SHP77 (cell line): ENCODE measurements at places on chromosomes 3 and 15.
A peak's percentile ranks its signal among the peaks of the same experiment; 100 is the strongest.

- DNase-seq, result no peak
Measured at GRCh38 chr3:188489639-188490405, 335.9 kb downstream of the LPP start.

- no peak for DNase-seq
Measured at GRCh38 chr3:54857343-54857742, 70.5 kb downstream of the LRTM1 start.

GRCh38 chr3:45910892-45911291 lies 24.5 kb downstream of the CCR9 start:
- DNase-seq, result no peak

DNA sequence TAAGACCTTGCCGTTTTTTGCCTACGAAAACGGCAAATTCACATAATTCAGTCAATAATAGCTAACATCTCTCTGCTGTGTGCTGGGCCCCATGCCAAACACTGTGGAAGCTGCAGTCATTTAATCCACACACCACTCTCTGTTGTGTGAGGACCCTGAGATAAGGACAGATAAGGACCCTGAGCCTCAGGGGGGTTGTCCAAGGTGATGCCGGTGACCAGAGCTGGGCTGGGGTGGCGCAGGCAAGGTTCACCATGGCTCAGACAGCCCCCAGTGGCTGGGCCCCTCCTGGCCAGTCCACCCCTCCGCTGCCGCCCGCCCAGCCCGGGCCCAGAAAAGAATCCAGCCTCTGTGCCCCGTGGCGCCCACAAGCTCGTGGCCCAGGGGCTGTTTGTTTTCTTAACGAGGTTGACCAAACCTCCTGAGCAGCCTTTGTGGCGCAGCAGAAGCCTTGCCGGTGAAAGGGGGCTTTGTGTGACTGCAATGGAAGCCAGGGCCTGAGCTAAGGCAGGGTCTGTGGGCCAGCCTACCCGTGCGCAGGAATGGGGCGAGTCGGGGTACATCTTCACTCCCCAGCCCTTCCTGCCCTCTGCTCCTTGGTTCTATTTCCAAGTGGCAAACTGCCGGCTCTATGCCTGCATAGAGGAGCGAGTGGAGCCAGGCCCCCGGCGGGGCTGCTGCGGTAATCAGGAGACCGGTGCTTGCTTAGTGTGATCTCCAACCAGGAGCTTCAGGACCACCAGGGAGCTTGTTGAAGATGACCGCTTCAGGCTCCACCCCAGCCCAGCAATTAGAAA lies 4.4 kb upstream of the SNX22 start:
- no peak for DNase-seq

- no peak for DNase-seq
Measured at GRCh38 chr15:39998511-39999077, 40.4 kb downstream of the SRP14 start.

GRCh38 chr3:186517218-186517617 lies 27.0 kb downstream of the CRYGS start:
- no peak for DNase-seq

DNA sequence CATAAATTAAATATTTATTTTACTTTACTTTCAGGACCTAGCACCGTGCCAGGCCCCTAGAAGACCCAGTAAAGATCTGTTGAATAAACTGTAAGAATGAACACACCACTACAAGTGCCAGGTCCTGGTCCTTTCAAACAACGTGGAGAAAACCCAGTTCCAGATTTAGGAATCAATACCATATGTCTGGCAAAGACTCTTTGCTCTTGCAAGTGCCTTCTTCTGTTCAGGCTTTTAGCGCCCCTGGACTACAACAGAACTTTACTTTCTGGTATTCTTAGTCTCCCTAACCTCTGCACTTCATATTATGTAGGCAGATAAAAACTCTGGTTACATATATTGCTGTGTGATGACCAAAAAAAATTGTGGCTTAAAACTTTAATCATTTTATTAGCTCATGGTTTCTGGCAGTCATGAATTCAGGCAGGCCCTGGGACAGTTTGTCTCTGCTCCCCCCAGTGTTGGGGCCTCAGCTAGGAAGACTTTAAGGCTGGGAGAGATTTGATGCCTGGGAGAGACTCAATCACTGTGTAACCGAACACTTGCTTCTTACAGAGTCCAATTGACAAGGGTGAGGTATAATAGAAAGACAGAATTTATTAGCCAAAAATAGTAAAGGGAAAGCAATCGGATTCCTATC lies 2.9 kb upstream of the PSMA4 start:
- no peak for DNase-seq

GRCh38 chr3:28042095-28042635 lies 199.3 kb upstream of the CMC1 start:
- DNase-seq, result no peak

GRCh38 chr3:187291512-187292132 lies at the start of gene MASP1:
Gene MASP1 (minus strand): TSS chr3:187291737. CDS start chr3:187291632, 105 bp downstream.
- DNase-seq, result no peak

GRCh38 chr3:72559385-72559784 lies 288.9 kb downstream of the SHQ1 start:
- DNase-seq, result no peak

- no peak for DNase-seq
Measured at GRCh38 chr3:124315215-124316033, 323.5 kb upstream of the ROPN1 start.

GRCh38 chr3:198061119-198062067 lies 101.4 kb downstream of the LMLN start:
- no peak for DNase-seq

- DNase-seq, result peak; percentile 44
Measured at GRCh38 chr3:149085828-149086231, 503 bp downstream of the HLTF start.

- no peak for DNase-seq
Measured at GRCh38 chr3:45966950-45967640, 23.8 kb downstream of the CXCR6 start.

- no peak for DNase-seq
Measured at GRCh38 chr3:160986069-160986468, 119.1 kb downstream of the B3GALNT1 start.

- no peak for DNase-seq
Measured at GRCh38 chr3:175646865-175647264, 787.7 kb downstream of the NAALADL2 start.

GRCh38 chr15:42508263-42508690 lies 12.8 kb downstream of the SNAP23 start:
- DNase-seq, result no peak

GRCh38 chr15:99454941-99455788 lies 110.6 kb upstream of the MEF2A start:
- no peak for DNase-seq

DNA sequence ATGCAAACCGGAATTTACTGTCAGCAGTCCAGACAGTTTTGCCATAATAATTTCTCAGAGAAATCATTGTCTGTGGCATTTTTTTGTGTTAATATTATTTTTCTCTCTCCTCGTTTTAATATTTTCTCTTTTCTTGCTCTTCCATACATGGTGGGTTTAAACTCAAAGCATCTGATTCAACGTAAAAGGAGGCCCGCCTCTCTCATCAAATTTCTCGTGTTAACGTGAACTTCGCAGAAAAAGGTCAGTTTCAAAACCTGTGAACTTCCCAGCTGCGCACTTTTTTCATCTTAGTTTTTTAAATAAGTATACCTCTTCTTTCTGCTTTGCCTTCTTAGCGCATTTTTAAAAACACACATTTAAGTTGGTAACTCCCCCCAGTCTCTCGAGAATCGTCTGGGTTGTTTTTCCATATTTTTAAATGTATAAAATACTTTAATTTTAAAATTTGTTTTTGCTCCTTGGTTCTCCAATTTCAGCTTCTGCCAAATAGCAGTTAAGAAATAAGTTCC lies 9.1 kb downstream of the SHOX2 start:
- no peak for DNase-seq

GRCh38 chr3:31531452-31531991 lies 1.2 kb upstream of the STT3B start:
- no peak for DNase-seq

DNA sequence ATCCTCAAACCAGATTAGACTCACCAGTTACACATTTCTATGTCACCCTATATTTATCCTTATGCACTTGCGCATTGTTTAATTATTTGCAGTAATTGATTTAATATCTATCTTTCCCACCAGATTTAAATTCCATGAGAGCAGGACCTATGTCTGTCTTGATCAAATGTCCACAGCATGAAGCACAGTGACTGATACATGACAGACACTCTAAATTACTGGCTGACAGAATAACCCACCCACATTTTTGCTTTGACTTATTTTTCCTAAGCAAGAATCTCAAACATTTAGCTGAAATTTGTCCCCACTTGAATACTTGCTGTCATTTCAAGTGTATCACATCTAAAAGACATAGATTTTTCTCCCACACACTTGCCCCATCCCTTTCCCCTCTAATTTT lies 7.5 kb downstream of the CD200R1 start:
- DNase-seq, result no peak

DNA sequence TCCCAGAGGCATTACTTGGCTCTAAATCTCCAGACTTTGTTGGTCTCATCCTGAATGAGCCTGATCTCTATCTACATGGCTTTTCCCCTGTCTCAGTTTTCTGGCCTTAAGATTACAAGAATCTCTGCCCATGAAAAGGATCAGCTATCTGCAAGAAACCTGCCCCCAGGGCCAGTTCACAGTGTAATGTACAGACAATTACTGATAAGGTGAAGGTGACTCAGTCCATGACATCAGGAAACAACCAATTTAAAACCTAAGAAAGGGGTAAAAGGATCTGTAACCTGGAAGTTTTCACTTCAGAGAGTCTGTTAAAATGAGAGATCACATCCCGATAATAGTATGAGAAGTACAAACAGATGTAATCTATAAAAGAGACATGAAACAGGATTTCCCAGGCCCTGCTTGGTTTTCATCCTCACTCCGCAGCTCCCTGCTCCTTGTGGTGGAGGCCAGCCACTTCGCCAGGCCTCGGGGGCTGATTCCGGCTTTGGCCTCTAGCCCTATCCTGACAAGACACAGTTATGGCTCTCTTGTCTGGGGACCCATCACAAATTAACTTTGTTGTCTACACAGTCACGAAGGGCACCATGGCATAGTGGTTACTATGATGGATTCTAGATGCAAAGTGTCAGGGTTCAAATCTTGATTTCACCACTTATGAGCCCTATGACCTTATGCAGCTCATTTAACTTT lies 136.9 kb downstream of the THSD4 start:
- no peak for DNase-seq

- peak; percentile 26 for DNase-seq
Measured at GRCh38 chr15:33994005-33994615, 25.8 kb downstream of the CHRM5 start.

DNA sequence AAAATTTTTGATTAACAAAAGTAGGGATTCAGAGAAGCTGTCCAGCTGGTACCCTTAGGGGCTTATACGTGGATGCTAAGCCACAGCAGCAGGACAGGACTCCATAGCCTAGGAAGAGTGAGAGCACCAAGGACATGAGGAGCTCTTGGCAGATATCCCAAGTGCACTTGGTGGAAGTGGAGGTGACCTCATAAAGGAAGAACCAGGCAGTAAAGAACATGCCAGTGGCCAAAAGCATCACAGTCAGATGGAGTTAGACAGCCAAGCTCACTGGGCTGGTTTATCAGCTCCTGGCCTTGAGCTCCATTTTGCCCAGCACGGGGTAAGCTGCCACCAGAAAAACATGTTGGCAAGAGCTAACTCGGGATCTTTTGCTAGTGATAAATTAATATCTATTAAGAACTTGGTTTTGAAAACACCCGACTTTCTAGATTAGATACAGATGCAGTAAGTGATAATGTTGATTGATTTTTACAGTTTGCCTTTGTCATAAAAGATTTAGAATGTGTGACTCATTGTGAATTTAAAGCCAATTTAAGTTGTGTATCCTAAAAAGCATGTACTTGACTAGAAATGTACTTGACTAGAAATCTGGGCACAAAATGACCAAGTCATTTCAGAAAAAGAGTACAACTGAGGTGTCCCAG lies 108.0 kb downstream of the CMSS1 start:
- peak; percentile 41 for DNase-seq

DNA sequence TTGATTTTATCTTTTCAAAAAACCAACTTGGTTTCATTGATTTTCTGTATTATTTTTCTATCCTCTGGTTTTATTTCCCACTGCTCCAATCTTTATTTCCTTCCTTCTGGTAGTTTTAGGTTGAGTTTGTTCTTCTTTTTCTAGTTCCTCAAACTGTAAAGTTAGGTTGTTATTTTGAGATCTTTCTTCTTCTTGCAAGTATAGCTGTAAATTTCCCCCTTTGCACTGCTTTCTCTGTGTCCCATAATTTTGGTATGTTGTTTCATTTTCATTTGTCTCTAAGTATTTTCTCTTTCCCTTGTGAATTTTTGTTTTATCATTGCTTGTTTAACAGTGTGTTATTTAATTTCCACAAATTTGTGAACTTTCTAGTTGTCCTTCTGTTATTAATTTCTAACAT lies 120.0 kb downstream of the PLD1 start:
- no peak for DNase-seq

DNA sequence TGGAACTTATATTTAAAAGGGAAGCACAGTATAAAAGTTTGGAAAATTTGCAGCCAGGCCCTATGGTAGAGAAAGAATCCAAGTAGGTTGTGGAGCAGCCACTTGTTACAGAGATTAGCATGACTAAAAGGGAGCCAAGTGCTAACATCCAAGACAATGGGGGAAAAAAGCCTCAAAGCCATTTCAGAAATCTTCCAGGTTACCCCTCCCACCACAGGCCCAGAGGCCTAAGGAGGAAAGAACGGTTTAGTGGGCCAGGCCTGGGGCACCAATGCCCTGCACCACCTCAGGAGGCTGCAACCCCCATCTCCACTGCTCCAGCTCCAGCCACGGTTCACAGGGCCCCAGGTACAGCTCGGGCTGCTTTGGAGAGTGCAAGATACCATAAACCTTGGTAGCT lies 69.9 kb downstream of the IGF2BP2 start:
- no peak for DNase-seq

- DNase-seq, result no peak
Measured at GRCh38 chr3:172152874-172153273, 113.5 kb downstream of the FNDC3B start.

DNA sequence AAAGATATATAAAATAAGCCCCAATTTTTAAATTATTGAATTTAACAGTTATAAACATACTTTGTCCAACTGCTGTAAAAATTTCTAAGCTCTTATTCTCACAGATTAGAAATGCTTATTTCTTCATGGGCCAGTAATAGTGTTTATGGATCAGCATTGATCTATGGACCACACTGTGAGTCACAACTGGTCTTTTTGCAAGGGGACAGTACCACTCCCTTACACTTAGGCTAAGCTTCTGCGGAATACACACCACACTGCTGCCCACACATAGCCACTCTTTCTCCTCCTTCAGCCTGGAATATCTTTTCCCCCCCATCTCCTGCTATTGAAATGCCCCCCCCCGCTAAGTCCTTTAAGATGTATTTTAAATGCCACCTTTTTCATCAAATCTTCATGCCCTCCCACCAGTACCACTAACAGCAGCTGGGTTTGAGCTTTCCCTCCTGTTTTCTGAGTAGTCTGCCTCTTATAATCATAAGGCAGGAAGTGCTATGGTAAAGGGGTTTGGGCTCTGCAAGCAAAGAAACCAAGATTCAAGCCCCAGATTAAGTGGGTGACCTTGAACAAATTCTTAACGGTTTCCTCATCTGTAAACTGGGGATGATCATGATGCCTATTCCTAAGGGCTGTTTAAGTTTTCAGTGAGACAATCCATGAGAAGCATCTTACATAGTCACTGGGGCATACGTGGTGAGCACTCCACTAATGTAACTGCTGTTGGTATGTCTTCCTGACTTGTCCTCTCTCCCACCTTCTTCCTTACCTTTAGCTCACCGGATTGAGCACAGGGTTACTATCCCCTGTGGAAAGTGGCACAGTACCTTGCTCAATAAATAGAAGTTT lies 69.2 kb downstream of the DCUN1D1 start:
- DNase-seq, result no peak

- no peak for DNase-seq
Measured at GRCh38 chr15:73078722-73079121, 26.5 kb downstream of the NEO1 start.

GRCh38 chr3:99842826-99843589 lies 25.3 kb downstream of the CMSS1 start:
- DNase-seq, result peak; percentile 32

GRCh38 chr15:100295939-100296565 lies 45.7 kb downstream of the ADAMTS17 start:
- DNase-seq, result no peak
